Spinal cord (tissue), 10 donors: ENCODE measurements at places on chromosomes 4 and X. TPM values are rescaled to one million over a fixed set of nuclear protein-coding genes. Genes with fewer than 3 reads are reported as not detected.

The UBE2D3 gene
- 207 TPM for polyA plus RNA-seq

The MAGEA12 gene
- 0.12 TPM for polyA plus RNA-seq

The PABPC5 gene
- 10.9 TPM for polyA plus RNA-seq

The IL2 gene
- not detected for polyA plus RNA-seq

The NHSL2 gene
- 6.1 TPM for polyA plus RNA-seq

The LUZP4 gene
- not detected for polyA plus RNA-seq

The USP38 gene
- polyA plus RNA-seq, result 22.3 TPM

The PNMA5 gene
- polyA plus RNA-seq, result 4.9 TPM

The ANKRD50 gene
- 22.2 TPM for polyA plus RNA-seq

The SLC26A1 gene
- polyA plus RNA-seq, result 9.5 TPM

The FANCB gene
- 1.1 TPM for polyA plus RNA-seq

The F8A3 gene
- polyA plus RNA-seq, result 7.8 TPM

The UGT2A2 gene
- not detected for polyA plus RNA-seq

The CXCR3 gene
- not detected for polyA plus RNA-seq

The HGFAC gene
- 6.1 TPM for polyA plus RNA-seq

The PCDH19 gene
- 42.2 TPM for polyA plus RNA-seq

The SPON2 gene
- 23.2 TPM for polyA plus RNA-seq

The ARX gene
- polyA plus RNA-seq, result 1.6 TPM

The MAGEA9 gene
- not detected for polyA plus RNA-seq

The MTNR1A gene
- polyA plus RNA-seq, result 0.40 TPM

The PABPC1L2A gene
- polyA plus RNA-seq, result 12.1 TPM

The FGF2 gene
- 18.1 TPM for polyA plus RNA-seq

The ATP2B3 gene
- 18.4 TPM for polyA plus RNA-seq

The PNMA6A gene
- 41.3 TPM for polyA plus RNA-seq

The CT45A2 gene
- polyA plus RNA-seq, result not detected

The MND1 gene
- 13.1 TPM for polyA plus RNA-seq

The DUSP9 gene
- polyA plus RNA-seq, result 3.1 TPM

The ATP1B4 gene
- 0.11 TPM for polyA plus RNA-seq

The FHDC1 gene
- polyA plus RNA-seq, result 6.3 TPM

The PDE6B gene
- 24.1 TPM for polyA plus RNA-seq

The PCDH10 gene
- 61.5 TPM for polyA plus RNA-seq

The PALLD gene
- 71.1 TPM for polyA plus RNA-seq

The HPSE gene
- polyA plus RNA-seq, result 4.3 TPM

The SLC10A4 gene
- polyA plus RNA-seq, result 7.9 TPM

The KDR gene
- 34.9 TPM for polyA plus RNA-seq

The ABCB7 gene
- polyA plus RNA-seq, result 19.4 TPM

The CLCN5 gene
- polyA plus RNA-seq, result 6.9 TPM

The CXCL8 gene
- polyA plus RNA-seq, result 1.1 TPM

The ZAR1 gene
- not detected for polyA plus RNA-seq

The GPM6B gene
- polyA plus RNA-seq, result 432 TPM

The BEX1 gene
- 408 TPM for polyA plus RNA-seq
